ENCODE measurements at places on chromosomes 2 and 18.

GRCh38 chr18:12278215-12278671 is 24.1 kb downstream of the CIDEA start:
- no peak for DNase-seq

DNA sequence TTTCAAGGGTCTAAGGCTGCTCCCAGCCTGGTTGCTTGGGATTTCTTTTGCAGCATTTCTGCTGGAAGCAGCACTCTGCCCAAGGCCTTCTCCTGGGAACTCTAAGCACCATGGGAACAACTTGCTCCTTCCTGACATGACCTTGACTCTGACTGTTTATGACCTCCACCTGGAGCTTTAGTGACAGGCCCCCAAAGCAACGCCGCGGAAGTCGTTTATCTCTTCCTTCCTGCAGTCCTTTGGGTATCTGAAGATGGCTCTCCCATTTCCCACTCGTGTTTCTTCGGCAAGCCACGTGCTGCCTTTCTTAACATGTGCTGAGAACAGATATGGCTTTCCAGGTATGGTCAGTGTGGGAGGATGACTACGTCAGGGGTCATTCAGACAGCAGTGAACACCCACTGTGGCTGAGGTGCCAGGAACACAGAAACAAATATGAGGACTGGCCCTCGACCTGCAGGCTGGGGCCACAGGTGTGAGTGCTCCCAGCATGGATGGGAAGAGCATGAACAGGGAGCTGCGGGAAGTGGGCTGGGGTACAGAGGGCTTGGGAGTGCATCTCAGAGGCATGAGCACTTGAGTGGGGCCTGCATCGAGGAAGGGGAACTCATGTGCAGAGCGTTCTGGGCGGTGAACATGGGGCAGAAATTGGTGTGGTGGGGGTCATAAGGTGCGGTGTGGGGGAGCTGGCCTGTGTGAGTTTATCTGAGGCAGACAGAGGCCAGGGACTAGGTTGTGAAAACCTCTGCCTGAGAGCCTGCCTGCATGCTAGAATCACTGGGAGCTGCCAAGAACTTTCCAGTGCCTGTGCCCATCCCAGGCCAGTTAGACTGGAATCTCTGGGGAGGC is 140.5 kb downstream of the TSN start:
- DNase-seq: no peak

DNA sequence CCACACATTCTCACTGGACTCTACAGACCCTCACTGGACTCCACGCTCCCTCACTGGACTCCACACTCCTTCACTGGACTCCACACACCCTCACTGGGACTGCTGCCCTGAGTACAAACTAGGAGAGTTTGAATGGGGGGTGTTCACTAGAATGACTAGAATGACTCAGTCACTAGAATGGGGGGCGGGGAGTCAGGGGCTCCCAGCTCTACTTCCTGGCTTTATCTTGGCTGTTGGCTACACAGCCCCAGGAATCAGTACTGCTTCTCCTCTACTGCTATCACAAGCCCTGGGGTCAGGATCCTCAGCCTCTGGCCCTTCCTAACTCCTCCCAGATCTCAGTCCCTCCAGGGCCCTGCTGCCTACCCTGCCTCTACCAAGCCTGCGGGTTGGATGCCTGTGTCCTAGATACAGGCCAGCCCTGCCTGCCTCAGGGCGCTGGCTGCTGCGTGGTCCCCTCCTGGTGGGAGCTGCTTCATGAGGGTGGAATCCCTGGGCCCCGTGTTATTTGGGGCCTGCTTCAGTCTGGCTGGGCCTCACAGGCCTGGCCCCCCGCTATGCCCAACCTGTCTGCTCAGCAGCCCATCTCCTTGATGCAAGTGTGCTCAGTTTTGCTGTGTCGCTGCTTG is 7.8 kb downstream of the PTMA start:
- peak; percentile 52 for DNase-seq

GRCh38 chr2:173424886-173425285 is 70.2 kb downstream of the CDCA7 start:
- no peak for DNase-seq

GRCh38 chr18:23884681-23885375 is 129.7 kb upstream of the TTC39C start:
- no peak for DNase-seq

DNA sequence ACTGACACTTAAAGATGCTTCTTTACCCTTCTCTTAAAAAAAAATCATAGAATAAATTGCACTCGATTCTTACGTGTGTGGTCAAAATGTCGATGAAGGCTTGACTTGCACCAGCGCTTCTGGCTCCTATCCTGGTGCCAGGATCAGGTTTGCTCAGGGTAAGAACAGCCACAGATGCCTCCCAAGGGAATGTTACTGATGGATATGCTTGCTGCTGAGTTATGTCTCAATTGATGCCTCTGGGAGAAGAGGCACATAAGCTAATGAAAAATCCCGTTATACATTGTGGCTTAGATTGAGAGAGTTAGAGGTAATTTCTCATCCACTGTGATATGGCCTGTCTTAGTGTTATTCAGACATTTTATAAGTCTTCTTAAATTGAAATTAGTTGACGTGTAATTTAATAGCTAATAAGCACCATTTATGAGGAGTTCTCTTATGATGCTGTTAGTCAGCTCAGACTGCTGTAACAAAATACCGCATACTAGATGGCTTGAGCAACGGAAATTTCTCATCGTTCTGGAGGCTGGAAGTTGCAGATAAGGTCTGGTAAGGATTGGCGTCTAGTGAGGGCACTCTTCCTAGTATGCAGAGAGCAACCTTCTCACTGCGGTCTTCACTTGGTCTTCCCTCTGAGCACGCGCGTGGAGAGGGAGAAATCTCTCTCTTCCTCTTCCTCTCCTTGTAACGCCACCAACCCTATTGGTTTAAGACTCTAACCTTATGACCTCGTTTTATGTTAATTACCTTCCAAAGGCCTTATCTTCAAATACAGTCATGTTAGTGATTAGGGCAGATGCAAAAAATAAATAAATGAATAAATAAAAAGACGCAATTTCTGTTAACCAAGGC is 116.6 kb upstream of the NOSTRIN start:
- DNase-seq: peak; percentile 91

DNA sequence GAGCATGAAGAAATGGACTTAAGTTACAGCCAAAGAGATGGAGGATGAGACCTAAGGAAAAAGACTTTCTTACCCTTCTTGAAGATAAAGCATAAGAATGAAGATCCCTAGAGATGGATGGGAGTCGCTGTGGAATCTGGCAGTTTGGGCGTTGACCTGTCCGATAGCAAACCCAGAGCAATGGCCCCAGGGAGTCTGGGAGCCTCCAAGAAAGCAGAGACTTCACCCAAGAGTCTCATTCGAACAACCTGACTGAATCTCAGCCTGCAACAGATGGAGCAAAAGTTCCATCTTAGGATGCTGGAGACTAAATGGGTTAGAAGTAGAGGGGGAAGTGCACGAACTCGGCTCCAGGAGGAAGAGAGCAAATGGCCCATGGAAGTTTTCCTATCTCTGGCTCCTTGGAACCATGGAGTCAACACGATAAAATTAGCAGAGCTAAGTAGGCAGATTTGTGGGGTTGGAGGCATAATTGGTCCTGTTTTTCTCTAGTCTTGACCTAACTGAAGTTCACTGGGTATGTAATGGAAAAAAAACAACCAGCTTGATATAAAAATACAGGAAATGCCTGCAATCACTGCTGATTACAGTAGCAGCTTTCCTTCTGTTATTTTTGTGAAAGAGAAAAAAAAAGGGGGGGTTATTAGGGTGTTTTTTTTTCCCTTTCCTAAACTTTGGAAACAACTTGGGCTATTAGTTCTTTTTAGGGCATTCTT is 178.4 kb upstream of the EPAS1 start:
- DNase-seq: no peak

GRCh38 chr2:6580982-6581381 is 284.7 kb downstream of the CMPK2 start:
- DNase-seq: no peak

DNA sequence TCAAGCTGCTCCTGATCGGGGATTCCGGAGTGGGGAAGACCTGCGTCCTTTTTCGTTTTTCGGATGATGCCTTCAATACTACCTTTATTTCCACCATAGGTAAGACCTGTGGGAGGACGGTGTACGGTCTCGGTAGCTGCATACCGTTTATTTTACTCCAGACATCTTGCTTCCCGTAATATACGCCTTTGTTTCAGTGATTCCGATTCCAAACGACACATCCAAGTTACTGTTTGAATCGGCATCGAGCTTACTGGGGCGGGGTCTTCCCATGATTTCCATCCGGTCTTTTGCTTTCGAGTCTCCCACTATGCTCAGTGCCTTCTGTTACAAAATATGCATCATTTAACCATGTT is 731 bp downstream of the RAB10 start:
- DNase-seq: no peak

GRCh38 chr2:69007603-69008002 is 5.4 kb upstream of the ANTXR1 start:
- no peak for DNase-seq

DNA sequence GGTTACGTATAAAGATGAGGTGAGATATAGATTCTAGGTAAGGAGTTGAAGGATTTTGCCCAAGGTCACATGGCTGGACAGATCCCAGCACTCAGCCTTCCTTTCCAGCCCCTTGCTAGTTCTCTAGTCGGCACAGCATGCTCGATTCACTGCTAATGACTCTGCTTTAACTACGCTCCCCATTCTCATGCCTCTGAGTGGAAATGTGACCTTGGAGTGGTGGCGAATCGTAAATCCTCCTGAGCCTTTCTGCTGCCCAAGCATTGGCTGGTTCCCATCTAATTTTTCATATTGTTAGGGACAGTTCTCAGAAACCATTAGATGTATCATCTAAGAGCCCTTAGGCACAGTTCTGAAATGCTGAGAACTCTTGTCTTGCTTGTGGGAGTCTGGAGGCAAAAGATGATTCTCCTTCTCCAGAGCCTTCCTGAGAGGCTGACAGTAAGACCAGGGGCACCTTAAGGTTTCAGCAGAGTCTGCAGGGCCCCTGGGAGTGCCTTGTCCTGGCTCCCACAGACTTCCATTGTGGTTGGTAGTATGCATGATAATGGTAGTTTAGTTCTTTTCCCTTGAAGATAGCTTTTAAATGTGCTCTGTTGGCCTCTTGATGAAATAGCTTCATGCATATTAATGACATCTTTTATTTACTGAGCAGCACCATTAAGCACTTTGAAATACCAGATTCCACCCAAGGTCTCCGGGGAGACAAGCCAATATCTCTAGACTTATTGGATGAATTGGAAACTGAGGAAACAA is 377.8 kb upstream of the SLC14A2 start:
- no peak for DNase-seq

- DNase-seq: no peak
Measured at GRCh38 chr2:223062396-223062795, 10.4 kb downstream of the KCNE4 start.

DNA sequence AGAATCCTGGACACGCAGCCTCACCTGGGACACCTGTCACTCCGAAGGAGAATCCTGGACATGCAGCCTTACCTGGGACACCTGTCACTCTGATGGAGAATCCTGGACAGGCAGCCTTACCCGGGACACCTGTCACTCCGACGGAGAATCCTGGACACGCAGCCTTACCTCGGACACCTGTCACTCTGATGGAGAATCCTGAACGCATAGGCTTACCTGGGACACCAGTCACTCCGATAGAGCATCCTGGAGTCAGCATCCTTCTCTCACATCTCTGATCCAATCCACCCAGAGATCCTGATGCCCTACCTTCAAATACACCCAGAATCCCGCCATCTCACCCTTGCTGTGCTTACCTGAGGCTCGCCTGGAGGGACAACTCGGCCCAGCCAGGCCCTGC is 154.9 kb downstream of the NDUFA10 start:
- DNase-seq: no peak

All from hematopoietic multipotent progenitor cell treated with erythropoietin and hydrocortisone succinate and interleukin-3 and kit ligand, for 8 days (in vitro differentiated cells).